CD4-positive, alpha-beta T cell (primary cell): ENCODE measurements at places on chromosomes 11 and 22.

DNA sequence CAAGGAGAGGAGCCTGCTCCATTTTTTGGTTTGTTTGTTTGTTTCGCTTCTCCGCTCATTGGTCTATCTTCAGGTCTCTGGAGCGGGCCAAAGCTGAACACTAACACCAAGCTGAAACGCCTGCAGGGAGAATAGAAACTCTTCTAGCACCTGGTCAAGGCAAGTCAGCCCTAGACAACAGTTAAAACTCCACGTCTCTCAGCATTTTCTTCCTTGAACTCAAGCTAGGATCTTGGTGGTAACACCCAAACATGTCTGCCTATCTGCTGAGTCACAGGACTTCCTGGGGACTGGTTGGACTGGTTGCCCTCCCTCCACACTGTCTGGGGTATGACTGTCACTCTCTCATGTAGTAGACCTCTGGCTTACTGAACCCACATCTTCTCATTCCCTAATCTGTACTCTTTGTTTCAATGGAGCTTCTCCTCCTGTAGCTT lies 23.9 kb upstream of the RBFOX2 start:
- no peak for DNase-seq

- no peak for DNase-seq
These were observed 162.0 kb upstream of the SORL1-AS1 start for GRCh38 chr11:121614636-121615240.

- no peak for DNase-seq
These were observed 1.4 kb downstream of the SREBF2 start for GRCh38 chr22:41834005-41834944.

GRCh38 chr22:17258015-17258787 lies 39.0 kb upstream of the ADA2 start:
- DNase-seq, result peak; percentile 21

DNA sequence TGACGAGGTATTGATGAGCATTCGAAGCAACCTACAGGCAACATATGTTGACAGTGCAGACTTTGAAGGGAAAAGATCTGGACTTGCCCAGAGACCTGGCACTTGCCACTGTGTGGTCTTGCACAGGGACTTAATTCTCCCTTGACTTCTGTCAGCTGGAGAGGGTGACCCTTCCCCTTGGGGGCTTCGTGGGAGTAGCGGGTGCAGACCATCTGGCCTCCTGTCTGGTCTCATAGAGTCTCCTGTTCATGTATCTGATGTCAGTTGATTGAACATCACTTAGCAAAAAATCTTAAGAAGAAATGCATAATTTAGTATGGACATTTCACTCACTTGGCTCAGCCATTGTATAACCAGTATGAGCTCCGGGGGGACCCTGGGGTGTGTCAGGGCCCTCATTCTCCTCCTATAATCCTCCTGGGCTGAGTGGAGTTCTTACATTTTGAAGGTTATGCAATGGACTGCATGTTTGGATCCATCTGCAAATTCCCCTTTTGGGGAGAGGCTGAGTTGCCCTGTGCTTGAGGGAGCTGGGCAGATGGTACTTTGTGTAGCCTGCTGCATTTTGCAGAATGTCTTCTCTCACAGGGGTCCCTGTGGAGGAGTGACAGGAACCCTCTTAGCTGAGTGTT lies 13.0 kb downstream of the BCR start:
- no peak for DNase-seq

GRCh38 chr11:22194907-22195306 lies 2.0 kb downstream of the ANO5 start:
- DNase-seq, result no peak

- DNase-seq, result peak; percentile 88
These were observed 49.5 kb downstream of the OR4D9 start for GRCh38 chr11:59560702-59561473.

DNA sequence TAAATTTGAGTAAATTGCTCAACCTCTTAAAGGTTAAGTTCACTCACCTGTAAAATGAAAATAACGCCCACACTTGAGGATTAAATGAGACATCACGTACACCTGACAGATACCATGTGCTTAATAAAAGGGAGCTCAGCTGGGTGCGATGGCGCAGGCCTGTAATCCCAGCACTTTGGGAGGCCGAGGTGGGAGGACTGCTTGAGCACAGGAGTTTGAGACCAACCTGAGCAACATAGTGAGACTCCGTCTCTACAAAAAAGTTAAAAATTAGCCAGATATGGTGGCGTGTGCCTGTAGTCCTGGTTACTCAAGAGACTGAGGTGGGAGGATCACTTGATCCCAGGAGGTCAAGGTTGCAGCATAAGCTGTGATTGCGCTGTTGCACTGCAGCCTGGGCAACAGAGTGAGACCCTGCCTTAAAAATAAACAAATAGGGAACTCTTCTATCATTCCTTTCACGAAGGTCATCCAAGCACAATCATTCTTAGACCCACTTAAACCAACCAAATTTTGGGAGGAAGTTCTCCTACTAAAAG lies 134.1 kb downstream of the BBOX1 start:
- DNase-seq, result no peak

DNA sequence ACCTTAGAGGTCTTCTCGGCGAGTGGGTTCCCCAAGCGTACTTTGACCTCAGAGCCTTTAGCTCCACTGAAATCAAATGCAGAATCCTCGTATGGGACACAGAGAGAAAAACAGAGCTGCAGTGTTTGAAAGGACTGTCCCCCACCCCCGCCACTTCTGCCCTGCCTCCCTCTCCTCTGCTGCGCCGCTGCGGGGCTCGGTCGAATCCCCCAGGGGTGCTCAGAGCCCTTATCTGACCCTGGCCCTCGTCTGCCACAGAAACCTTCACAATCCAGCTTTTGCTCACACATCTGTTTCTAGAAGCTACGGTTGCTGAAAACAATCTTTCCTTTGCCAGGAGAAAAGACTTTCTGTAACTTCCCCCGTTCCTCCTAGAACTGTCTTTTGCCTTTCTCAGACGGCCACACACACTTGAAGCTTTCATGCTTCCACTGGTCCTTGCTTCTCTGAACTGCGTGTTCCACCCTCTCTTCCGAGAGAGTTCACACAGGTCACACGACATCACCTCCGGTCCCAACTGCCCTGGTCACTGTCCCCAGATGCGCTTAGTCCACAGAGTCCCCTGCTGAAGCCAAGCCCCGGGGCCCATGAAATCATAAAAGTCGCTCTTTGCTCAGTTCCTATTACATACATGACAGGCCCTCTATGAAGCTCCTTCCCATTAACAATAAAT lies 3.7 kb downstream of the SMIM35 start:
- no peak for DNase-seq

DNA sequence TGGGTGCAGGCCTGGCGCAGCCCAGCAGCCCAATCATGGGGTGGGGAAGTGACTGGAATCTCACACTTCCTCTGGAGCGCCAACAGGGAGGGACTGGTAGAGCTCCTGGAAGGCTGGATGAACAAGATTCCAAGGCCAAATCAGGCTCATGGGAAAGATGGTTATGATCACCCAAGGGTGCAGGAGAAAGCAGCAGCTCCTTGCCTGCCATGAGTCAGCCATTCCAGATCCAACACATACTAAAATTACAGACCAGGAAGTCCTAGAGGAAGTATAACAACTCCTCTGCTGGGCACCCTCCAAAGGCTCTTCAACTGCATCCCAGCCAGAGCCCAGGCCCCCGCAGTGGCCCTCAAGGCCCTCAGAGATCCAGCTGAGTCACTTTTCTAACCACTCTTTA lies 427.3 kb downstream of the TENM4 start:
- no peak for DNase-seq

- no peak for DNase-seq
These were observed 6.1 kb downstream of the CARNS1 start for GRCh38 chr11:67421430-67422031.

- DNase-seq, result peak; percentile 25
These were observed 72.0 kb upstream of the NARS2 start for GRCh38 chr11:78646564-78647185.

- DNase-seq, result no peak
These were observed 12.0 kb upstream of the RFPL2 start for GRCh38 chr22:32216911-32217310.

- DNase-seq, result no peak
These were observed 9.5 kb upstream of the NAALAD2 start for GRCh38 chr11:90124946-90125345.

DNA sequence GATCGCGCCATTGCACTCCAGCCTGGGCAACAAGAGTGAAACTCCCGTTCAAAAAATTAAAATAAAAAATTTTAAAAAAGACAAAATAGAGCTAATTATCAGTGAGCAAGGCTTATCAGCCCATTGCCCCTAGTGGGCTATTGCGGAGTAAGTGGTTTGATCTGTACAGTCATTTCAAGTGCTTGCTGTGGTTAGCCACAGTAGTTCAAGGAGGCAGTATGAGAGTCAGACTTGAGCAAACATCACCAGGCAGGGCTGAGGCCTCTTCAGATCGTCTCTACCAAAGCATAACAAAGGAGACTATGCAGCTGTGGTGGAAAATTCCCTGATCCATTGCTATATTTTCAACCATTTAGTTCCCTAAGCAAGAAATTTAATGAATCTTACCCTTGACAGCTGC lies 4.3 kb upstream of the SBF2 start:
- peak; percentile 31 for DNase-seq

GRCh38 chr22:33070600-33070999 lies 12.4 kb upstream of the SYN3 start:
- DNase-seq, result no peak

- DNase-seq, result no peak
These were observed 116.6 kb downstream of the LARGE1 start for GRCh38 chr22:33803371-33804282.

DNA sequence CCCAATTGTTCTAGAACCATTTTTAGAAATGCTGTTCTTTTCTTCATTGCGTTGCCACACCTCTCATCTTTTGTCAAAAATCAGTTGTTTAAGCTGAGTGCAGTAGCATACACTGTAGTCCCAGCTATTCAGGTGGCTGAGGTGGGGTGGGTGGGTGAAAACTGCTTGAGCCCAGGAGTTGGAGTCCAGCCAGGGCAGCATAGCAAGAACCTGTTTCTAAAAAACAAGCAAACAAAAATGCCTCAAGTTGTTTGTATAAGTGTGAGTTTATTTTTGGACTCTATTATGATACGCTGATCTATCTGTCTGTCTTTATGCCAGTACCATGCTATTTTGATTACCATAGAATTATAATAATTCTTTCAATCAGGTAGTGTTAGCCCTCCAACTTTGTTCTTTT lies 62.5 kb upstream of the RRM1 start:
- no peak for DNase-seq

DNA sequence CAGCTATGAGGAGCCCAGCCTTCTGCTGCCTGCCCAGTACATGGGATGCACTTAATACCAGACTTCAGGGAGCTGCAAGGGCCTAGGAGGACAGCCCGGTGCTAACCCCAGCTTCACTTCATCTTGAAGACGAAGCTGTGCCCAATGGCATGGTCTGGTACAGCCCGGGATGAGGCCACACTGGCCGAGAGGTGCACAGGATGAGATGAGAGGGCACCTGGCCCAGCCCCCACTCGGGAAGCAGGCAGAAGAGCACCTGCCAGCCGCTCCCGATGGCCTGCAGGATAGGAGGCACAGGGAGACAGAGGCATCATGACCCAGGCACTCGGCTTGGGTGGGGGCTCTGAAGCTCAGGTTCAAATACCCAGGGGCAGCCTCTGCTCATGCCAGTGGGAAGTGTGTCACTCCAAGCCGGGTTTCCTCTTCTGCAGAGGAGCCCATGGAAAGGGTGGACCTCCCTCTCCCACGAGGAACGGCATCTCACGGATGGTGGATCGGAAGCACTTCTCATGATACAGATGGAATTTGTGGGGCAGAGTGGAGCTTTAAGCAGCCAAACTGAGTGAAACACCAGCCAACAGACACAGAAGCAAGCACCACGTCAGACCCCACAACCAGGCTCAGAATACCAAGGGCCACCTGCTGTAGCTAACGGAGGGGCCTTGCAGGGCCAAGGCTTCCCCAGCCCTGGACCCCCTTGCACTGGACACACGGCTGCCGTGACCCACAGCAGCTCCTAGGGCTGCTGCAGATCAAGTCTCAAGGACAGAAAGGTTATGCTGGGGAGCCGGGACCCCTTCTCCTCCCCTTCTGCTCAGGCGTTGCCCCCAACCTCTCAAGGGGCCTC lies 875.2 kb downstream of the BRD1 start:
- DNase-seq, result no peak

- DNase-seq, result no peak
These were observed 138.5 kb downstream of the NXPE2 start for GRCh38 chr11:114816791-114817190.

GRCh38 chr22:39437791-39438704 lies 18.8 kb upstream of the MGAT3 start:
- DNase-seq, result no peak

DNA sequence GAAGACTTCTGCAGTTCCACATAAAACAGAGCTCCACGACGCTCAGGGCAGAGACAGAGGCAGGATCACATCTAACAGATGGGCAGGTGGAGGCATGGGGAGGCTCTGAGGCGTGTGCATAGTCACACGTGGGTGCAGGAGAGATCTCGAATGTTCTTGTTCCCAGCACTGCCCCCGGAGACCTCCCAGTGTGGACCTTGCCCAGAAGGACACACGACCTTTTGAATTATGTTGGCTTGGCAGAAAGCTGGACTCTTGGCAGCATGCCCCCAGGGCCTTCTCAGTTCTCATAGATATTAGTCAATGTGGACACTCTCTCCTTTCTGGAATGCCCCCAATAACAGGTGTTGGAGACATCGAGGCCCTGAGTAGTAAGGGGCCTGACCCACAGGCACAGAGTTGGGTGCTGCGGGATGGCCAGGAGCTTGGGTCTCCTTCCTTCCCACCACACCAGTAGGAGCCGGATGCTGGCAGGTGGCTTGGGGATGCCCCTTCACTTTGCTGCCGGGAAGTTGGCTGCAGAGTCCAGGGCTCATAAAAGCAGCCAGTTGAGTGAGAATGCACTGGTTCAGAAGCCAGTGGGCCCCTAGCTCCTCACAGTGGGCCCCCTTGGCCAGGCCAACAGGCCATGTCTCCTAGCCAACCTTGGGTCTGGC lies 12.1 kb downstream of the MYEOV start:
- no peak for DNase-seq

GRCh38 chr22:38104084-38104483 lies 6.4 kb downstream of the BAIAP2L2 start:
- no peak for DNase-seq

- no peak for DNase-seq
These were observed 38.7 kb downstream of the KCNJ1 start for GRCh38 chr11:128828350-128828749.

DNA sequence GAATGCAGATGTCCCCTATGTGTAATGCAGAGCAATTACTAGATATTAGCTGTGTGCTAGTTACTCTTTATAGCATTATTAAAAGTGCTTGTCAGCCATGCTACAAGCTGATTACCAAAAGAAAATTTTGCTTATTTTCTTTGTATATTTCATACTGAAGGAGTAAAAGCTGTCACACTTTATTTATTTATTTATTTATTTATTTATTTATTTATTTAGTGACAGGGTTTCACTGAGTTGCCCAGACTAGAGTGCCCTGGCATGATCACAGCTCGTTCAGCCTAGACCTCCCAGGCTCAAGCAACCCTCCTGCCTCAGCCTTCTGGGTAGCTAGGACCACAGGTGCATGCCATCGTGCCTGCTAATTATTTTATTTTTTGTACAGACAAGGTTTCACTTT lies 4.3 kb upstream of the MTNR1B start:
- no peak for DNase-seq
